Renal cortex interstitium (tissue), 15 donors: ENCODE measurements at places on chromosomes 12 and 14. TPM values are rescaled to one million over a fixed set of nuclear protein-coding genes. Genes with fewer than 3 reads are reported as not detected.

The VRK1 gene
- polyA plus RNA-seq, result 20.5 TPM

The GPR33 gene
- polyA plus RNA-seq, result not detected

The PTPRQ gene
- 21.3 TPM for polyA plus RNA-seq

The GALNT9 gene
- polyA plus RNA-seq, result 12.7 TPM

The SCFD1 gene
- polyA plus RNA-seq, result 96.3 TPM

- no peak for DNase-seq
Measured at GRCh38 chr14:104171029-104171697, 32.8 kb downstream of the KIF26A start.

The LRTM2 gene
- polyA plus RNA-seq, result 0.33 TPM

The EMC9 gene
- 18.4 TPM for polyA plus RNA-seq

- no peak for DNase-seq
Measured at GRCh38 chr14:42806909-42807315, 1200.2 kb downstream of the LRFN5 start.

- no peak for DNase-seq
Measured at GRCh38 chr12:45681465-45681864, 48.0 kb upstream of the ARID2 start.

DNA sequence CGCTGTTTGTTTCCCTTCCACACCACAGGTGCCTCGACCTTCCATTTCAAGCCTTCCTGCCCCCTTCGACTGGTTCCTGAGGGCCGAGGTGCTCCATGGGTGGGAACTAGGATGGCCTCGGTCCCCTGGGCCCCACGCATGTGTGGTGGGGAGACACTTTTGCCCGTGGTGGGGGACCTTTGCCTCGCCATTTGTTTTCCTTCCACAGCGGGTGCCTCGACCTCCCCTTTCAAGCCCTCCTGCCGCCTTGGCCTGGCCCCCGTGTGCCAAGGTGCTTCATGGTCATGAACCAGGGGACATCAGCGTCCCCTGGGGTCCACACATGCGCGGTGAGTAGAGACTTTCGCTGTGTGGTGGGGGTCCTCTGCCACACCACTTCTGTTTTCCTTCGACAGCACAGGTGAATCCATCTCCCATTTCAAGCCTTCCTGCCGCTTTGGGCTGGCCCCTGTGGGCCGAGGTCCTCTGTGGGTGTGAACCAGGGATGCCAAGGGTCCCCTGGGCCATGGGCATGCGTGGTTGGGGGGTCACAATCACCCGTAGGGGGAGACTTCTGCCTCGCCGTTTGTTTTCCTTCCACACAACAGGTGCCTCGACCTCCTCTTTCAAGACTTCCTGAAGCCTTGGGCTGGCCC is 364.4 kb downstream of the ALG10 start:
- no peak for DNase-seq

The PTPN6 gene
- polyA plus RNA-seq, result 18.7 TPM

The TMEM132D gene
- polyA plus RNA-seq, result 1.7 TPM

- DNase-seq, result no peak
Measured at GRCh38 chr12:56951582-56952339, 5.6 kb downstream of the RDH16 start.

The PTCSC3 gene
- polyA plus RNA-seq, result not detected

DNA sequence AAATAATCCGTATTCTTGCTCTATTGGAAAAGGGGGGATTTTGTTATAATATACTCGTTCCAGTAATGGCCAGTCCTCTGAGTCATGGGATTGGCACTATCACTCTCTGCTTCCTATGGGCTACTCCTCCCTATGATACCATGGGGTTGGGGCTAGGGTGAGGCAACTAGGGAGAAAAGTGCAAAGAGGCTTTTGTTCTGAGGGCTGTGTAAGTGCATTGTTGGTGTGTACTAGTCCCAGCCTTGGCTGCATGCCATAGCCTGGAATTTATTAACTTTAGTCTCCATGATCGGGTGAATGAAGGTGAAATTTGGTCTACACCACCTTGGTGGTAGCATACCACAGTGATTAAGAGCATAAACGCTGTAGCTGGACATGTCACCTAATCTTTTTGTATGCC is 247.6 kb downstream of the RPAP3 start:
- DNase-seq, result no peak

- DNase-seq, result no peak
Measured at GRCh38 chr14:69501423-69501838, 16.9 kb downstream of the PLEKHD1 start.

The KRT86 gene
- not detected for polyA plus RNA-seq

GRCh38 chr12:118064608-118065007 is 3.6 kb upstream of the WSB2 start:
- DNase-seq, result no peak

The BRI3BP gene
- polyA plus RNA-seq, result 9.1 TPM

GRCh38 chr14:77843651-77844050 is 43.7 kb downstream of the ADCK1 start:
- DNase-seq, result no peak

DNA sequence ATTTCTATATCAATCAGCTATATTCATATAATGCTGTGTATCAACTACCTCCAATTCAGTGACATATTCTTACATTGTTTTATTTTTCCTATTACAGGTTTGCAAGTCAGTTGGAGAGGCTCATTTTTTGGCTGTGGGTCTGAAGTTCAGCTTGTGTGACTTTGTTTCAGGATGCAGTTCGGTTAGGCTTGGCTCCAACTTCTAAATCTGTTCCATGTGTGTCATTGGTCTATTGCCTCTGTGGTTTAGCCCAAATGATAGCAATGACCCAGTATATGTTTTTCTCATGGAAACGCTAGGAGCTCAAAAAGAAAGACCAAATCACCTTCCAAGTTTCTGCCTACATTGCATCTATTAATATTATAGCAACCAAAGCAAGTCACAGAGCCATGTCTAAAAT is 848.6 kb upstream of the LRFN5 start:
- no peak for DNase-seq

GRCh38 chr12:48356041-48356768 is 5.5 kb upstream of the ZNF641 start:
- DNase-seq, result no peak

GRCh38 chr12:6970096-6970527 is 352 bp downstream of the PHB2 start:
- DNase-seq, result no peak

The CCDC63 gene
- not detected for polyA plus RNA-seq

DNA sequence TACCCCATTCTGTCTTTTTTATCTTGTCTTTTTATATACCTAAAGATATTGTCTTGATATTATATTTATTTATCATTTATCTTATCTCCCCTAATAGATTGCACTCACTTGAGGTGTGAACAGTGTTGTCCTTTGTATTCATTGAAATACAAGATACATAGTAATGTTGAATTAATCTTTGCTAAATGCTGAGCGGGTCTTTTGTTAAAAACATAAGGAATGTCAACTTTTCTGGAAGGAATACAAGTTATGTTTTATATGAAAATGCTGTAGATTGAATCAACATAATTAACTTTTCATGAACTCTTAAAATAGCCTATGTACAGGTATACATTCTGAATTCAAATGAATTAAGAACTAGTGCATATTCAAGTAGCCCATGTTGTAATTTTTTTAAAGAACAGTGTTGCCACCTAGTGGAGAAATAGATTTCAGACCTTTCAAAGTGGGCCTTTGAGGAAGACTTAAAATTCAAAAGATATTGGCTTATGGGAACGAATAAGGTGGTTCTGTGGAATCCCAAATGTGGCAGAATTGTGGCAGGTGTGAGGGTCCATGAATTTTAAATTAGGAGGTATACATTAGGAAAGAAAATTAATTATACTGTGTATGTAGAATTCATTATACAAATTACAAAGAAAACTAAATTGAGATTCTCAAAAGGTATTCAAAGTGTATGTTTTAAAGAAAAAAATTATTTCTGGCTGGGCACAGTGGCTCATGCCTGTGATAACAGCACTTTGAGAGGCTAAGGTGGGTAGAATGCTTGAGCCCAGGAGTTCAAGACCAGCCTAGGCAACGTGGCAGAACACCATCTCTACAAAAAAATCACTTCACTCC is 19.1 kb downstream of the BBOF1 start:
- peak; percentile 39 for DNase-seq

The EPYC gene
- not detected for polyA plus RNA-seq

The CCDC91 gene
- polyA plus RNA-seq, result 27.0 TPM

The GPR84 gene
- polyA plus RNA-seq, result 0.20 TPM

GRCh38 chr14:104081951-104082464 is 3.5 kb upstream of the ASPG start:
- DNase-seq, result no peak

DNA sequence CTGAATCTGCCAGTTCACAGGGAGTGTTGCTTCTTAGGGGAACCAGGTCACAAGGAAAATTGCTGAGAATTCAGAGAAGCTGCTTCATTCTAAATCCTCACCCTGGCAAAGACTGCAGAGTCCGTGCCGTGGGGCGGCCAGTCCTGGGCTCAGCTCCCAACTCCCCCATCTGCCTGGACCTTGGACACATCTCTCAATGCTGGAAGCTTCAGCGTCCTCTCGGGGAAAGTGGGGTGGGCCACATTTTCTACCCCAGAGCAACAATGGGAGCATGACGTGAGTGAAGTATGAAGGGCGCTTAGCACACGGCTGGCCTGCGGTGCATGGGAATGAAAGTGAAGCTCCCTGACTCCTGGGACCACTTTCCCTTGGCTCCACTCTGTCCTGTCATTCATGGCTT is 31.2 kb downstream of the HVCN1 start:
- no peak for DNase-seq

The ACSS3 gene
- 22.7 TPM for polyA plus RNA-seq

The TDRD9 gene
- 1.9 TPM for polyA plus RNA-seq

- DNase-seq, result no peak
Measured at GRCh38 chr12:80422550-80422949, 21.5 kb upstream of the PTPRQ start.

DNA sequence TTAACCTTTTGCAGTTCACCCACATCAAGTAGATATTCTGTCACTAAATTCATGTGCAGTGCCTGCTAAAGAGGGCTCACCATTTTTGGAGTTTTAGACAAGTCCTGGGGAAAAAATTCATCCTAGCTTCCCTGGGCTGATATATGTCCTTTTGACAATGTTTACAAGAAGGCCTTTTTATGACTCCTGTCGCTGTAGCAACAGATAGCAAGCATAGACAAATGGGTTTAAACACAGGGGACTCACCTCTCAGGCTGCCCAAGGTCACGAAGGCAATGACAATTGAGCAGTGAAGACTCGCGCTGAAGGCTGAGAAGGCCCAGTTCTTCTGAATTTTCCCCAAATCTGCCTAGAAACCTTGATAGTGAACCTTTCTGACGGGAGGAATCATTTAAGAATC is 150.7 kb upstream of the CPM start:
- no peak for DNase-seq

The BEGAIN gene
- polyA plus RNA-seq, result 2.4 TPM

- no peak for DNase-seq
Measured at GRCh38 chr12:97560786-97561618, 98.4 kb downstream of the RMST start.

- no peak for DNase-seq
Measured at GRCh38 chr12:130242506-130242905, 80.2 kb downstream of the FZD10 start.

DNA sequence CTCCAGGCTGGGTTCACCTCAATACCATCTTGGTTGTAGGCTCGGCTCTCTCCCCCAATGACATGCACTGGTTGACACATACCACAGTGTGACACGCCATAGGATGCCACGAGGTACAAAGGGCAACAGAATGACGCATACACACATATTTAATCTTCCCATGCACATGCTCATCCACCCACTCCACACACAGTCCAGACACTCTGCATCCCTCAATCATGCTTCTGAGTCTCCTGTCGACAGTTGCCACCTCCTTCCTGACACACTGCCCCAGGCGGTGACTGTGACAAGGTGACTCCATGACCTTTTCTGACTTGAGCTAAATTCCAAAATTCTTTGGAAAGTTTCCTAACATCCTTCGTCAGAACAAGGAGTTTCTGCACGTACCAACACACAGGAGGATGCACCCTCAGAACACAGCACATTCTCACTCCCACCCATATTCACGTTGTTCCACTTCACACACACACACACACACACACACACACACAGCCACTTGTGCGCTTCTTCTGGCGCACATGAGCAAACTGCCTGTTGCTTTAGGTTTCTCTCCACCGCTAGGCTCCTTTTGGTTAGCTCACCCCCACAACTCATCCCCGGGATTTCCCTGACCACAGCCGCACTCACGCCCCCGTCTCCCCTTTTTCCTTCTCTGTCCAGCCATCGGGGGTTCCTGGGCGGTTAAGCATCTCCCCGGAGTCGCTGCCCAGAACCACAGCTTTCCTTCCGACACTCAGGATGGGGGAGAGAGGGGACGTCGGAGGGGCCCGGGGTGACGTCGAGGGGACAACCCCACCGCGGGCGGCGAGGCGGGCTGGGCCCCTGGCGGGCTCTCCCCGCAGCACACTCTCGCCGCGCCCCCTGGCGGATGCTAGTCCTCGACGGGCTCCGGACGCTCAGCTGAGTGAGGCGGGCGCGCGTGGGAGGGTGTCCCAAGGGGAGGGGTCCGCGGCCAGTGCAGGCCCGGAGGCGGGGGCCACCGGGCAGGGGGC is 536 bp upstream of the WNT1 start:
- no peak for DNase-seq

GRCh38 chr14:89787525-89787924 is 167.0 kb downstream of the EFCAB11 start:
- no peak for DNase-seq

- DNase-seq, result no peak
Measured at GRCh38 chr12:107108995-107109508, 15.7 kb upstream of the CRY1 start.

DNA sequence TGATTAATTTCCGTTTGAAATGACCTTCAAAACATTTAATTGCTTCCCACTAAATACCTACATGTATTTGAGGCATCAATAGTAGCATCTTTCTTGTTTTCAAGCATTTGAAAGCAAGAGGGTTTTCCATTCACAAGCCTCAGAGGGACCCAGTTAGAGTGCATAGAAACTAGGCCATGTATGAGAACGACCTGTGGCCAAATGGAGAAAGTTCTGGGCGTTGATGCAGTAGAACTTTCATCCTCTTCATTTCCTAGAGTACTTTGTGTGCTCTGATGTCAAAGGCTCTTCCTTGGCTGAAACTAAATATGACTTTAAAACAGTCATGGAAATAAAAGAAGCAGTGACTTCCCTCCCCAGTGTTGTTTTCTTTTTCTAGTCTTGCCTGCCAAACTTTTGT is 944 bp upstream of the DHRS7 start:
- no peak for DNase-seq

The DHRS7 gene
- 83.0 TPM for polyA plus RNA-seq

DNA sequence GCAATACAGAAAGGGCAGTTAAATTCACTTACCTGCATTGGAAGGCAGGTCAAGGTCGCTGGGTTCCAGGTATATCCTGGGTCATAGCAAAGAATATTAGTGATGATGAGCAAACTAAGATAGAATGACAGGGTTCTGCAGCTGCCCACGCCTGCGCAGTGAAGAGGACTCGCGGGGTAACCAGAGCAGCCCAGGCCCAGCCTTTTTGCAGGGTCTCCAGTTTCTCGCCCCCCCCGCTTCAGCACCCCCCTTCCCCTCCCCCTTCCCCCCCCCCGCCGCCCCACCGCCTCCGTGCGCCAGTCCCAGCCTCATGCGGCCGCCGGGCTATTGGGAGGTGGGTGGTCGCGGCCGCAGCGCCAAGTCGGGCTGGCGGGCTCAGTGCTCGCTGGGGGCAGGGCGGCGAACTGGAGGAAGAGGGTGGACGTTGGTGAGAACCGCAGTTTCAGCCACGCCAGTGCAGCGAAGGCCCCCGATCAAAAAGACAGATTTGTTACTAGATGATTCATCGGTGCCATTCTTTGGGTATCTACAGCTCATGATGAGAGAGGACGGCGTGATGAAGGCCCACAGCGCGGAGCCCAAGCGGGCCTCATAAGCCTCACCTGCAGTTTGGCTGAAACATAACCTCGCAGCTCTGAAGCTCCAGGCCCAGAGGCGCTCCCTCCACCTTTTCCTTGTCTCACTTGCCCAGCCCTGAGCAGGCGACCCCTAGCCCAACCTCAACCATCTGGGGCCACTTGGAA is 20.2 kb downstream of the SLC2A3 start:
- no peak for DNase-seq

The TSPAN19 gene
- polyA plus RNA-seq, result 0.32 TPM
